ENCODE measurements at places on chromosomes 5 and 9.

GRCh38 chr9:21906881-21907280, 87.3 kb downstream of the CDKN2A start:
- no peak for DNase-seq

- no peak for DNase-seq
Measured at GRCh38 chr5:33840927-33841547, 50.8 kb downstream of the ADAMTS12 start.

DNA sequence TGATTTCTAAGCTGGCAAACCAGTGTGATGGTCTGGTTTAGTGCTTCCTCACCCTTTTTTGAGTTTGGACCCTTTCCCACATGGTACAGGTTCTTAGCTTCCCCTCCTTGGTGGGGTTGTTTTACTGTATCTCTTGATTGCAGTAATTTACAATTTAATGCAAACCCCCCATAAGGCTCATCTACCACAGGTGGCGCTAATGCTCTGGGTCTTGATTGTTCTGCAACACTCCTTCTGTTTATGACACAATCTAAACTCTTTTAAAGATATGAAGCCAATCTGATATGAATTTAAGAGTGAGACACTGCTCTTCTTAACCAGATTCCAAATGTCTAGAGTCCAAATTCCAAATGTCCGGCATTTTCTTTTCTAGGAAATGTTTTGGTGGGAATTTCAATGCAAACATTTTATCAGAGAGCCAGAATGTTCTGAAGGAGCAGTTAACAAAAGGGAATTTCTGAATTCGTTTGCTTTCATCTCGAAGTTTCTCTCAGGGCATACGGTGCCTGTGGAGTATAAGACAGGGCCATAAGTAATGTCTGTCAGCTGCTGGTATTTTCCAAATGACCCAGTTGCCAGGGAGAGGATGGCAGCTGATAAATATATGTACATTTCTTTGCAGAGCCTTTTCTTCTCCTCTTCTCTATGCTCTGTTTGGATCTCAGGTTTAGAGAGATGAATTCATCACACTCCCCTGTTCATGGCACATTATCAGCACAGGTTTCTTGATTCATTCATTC, 246.8 kb downstream of the ARHGAP26 start:
- no peak for DNase-seq

- no peak for DNase-seq
Measured at GRCh38 chr5:121090822-121091221, 626.7 kb downstream of the PRR16 start.

- DNase-seq, result no peak
Measured at GRCh38 chr5:169547508-169547907, 36.1 kb upstream of the SPDL1 start.

DNA sequence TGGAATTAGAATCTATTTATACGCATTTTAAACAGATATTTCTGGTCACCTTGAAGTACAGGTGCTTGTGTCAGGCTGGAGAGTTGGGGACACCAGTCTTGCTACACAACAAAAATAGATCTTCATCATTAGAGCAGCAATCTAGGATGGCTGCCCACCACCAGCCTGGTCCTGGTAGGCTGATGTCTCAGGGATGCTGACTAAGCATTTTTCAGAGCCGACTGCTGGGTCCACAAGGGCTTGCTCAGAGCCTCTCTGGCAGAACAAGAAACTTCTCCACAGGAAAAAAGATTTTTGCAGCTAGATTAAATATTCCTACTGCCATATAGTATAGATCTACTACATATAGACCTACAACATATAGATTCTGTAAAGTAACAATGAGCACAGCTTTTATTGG, 12.0 kb upstream of the FAM81B start:
- no peak for DNase-seq

GRCh38 chr5:75659791-75660450, 48.7 kb downstream of the ANKDD1B start:
- DNase-seq, result no peak

DNA sequence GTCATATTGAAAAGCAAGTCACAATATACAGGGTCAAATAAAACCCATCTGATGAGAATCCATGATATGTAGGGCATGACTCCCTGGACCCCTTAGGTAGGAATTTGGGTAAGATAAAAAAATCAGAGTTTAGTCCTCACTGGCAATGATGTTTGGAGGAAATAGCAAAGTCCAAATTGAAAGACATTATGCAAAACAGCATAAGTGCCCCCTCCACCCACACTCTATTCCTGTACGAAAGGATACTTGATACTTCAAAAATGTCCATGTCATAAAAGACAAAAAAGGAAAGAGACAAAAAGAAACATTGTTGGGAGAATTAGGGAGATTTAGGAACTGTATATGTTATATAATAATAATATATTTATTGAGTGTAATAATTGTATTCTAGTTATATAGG, 96.1 kb upstream of the RASGRF2 start:
- DNase-seq, result no peak

- DNase-seq, result no peak
Measured at GRCh38 chr9:98917746-98918487, 25.8 kb upstream of the COL15A1 start.

- peak; percentile 28 for DNase-seq
Measured at GRCh38 chr5:95984287-95984938, 22.8 kb upstream of the ELL2 start.

GRCh38 chr5:156339139-156339841, 12.3 kb downstream of the SGCD start:
- DNase-seq, result no peak

GRCh38 chr9:77808751-77809081, 160.6 kb upstream of the GNA14 start:
- DNase-seq, result no peak

- DNase-seq, result peak; percentile 4
Measured at GRCh38 chr9:29730163-29730562, 2156.9 kb upstream of the C9orf72 start.

- DNase-seq, result no peak
Measured at GRCh38 chr5:33713136-33713765, 178.5 kb downstream of the ADAMTS12 start.

- DNase-seq, result no peak
Measured at GRCh38 chr9:1098551-1098950, 48.4 kb downstream of the DMRT2 start.

DNA sequence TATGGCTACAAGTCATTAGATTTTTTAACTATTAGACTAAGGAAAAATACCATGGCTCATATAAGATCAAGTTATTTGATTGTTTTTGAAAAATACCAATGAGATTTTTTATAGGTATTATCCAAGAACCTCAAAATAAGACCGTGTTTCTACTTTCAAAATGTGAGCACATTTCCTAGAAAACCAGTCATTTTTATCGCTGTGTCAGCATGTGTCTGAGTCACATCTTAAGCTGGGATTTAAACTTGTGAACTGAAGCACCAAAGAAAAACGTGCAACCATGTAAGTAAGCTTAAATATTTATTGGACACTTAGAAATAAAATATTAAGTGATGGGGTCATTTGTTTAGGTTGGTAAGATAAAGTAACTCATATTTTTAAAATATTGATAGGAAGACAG, 1676.0 kb upstream of the NUDT12 start:
- DNase-seq, result no peak

GRCh38 chr9:12774861-12775678, at the start of gene LURAP1L:
TSS of gene LURAP1L (plus strand) at chr9:12775020. CDS start at chr9:12775716, 696 bp downstream.
- peak; percentile 71 for DNase-seq

- DNase-seq, result no peak
Measured at GRCh38 chr5:119071561-119071995, 691 bp downstream of the DMXL1 start.

DNA sequence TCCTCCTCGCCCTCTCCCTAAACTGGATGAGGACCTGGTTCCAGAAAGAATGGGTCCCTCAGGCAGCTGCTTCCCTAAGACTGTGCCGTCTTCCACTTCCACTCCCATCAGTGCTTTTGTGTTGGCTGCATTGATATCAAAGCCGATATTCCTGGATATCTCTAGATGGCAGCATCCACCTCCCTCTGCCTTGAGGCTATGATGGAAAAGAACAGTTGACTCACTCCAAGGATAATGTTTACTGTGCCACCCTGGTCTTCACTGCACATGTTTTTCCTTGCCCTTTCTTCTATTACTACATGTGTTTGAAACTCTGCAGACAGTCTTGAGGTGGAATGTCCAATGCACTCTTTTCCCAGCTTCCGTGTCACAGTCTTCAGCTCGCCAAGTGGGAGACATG, 211.6 kb downstream of the MAST4 start:
- DNase-seq, result peak; percentile 49

DNA sequence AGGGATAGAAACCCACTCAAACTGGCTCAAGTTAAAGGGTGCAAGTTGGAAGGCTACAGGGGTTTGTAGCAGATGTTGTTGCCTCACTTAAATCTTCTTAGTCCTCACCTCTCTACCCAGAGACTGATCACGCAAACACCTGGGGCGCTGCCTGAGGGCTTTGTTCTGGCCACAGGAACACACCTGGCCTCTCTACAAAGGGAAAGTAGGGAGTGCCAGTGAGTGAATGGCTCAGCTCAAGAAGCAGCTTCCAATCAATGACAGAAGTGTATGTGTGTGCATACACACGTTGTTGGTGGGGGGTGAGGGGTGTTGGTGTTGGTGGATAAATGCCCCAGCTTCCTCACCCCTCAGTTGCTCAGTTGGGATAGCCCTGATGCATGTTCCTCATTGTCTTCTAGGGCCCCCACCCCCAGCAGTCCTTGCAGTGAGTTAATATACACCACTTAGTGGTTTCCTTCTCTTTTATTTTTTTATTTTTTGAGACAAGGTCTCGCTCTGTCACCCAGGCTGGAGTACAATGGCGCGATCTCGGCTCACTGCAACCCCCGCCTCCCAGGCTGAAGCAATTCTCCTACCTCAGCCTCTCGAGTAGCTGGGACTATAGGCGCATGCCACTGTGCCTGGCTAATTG, 30.6 kb upstream of the CTNNA1 start:
- no peak for DNase-seq

- DNase-seq, result no peak
Measured at GRCh38 chr5:54113060-54113459, 197.3 kb downstream of the ARL15 start.

- DNase-seq, result no peak
Measured at GRCh38 chr5:111511831-111512374, 432 bp downstream of the STARD4 start.

- no peak for DNase-seq
Measured at GRCh38 chr9:114746591-114747346, 59.1 kb downstream of the TNFSF15 start.

DNA sequence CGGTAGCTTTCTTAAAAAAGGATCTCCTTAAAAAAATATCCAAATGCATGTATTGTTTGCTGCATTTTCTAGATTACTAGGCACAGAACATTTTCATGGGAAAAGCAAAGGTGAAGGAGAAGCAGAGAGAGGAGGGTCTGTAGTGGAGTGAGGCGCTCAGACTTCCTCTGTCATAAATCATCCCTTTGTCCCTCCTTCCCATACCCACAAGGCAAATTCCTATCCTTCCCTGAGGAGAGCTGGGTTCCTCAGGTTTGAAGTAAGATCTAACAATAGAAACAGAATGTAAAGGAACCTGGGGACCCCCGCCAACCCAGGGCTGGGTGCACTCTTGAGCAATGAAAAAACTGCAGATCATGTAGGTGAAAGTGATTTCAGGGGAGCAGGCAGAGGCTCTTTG, 149.2 kb upstream of the ANKH start:
- no peak for DNase-seq

GRCh38 chr9:131690941-131691573, 48.8 kb downstream of the RAPGEF1 start:
- DNase-seq, result no peak

DNA sequence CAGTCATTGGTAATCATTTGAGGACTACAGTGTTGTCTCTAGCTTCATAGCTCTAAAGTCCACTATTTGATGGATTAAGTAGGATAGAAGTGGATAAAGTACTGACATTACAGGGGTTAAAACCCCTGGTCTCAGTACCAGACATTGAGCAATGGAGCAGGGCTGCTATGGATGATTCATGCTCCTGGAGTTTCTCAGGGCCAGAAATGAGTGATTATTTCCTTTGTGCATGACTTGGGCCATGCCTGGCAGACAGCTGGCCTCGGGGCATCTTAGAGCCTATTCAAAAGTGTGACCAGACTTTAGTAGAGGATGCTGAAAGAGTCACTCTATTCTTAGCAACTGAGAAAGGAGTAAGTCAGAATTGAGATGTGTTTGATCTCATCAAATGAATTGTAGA, 350.7 kb upstream of the TLE4 start:
- peak; percentile 37 for DNase-seq

- DNase-seq, result peak; percentile 88
Measured at GRCh38 chr5:43007911-43008362, 32.2 kb downstream of the ANXA2R start.

DNA sequence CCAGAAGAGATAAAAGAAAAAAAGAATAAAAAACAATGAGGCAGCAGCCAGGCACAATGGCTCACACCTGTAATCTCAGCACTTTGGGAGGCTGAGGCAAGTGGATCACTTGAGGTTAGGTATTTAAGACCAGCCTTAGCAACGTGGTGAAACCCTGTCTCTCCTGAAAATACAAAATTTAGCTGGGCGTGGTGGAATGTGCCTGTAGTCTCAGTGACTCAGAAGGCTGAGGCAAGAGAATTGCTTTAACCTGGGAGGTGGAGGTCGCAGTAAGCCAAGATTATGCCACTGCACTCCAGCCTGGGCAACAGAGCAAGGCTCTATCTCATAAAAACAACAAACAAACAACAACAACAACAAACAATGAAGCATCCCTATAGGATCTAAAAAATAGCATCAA, 121.5 kb downstream of the HMHB1 start:
- DNase-seq, result no peak

- no peak for DNase-seq
Measured at GRCh38 chr5:172541099-172541772, 86.9 kb upstream of the SH3PXD2B start.

DNA sequence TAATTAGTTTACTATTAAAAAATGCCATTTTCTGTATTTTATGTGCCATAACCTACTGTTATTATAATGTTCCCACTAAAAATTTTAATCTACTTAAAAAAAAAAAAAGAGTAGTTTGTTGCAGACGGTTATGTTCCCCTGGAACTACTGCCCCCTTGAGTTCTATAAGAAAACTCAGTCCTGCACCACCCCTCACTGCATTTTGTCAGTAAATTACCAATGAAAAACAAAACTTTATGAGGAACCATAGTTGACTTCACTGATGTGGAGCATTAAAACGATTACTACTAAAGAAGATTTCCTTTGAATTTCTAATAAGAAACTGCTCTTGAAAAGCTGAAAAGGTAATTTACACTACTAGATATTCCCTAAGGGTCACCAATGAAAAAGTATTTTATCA, 288.7 kb downstream of the FBXL17 start:
- DNase-seq, result no peak
